Lung (tissue), 17 donors: ENCODE measurements at places on chromosomes 3 and 15.

DNA sequence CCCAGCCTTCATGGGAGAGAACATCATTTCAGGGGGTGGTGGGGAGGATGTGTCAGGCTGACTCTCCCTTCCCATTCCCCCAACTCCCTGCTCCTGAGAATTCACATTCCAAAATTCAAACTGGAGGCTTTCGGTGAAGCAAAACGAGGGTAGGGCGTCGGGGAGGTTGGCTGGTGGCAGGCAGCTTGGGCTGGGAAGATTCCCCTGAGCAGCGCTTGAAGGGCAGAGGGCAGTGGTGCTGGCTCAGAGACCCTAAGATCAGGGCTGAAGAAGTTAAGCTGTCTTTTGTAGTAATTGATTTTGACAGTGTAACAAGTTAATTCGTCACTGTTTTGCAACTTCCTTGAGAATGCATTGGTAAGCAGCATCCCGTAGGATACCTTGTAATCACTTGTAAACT is 187.8 kb downstream of the RAB11A start:
- DNase-seq: peak; percentile 33

DNA sequence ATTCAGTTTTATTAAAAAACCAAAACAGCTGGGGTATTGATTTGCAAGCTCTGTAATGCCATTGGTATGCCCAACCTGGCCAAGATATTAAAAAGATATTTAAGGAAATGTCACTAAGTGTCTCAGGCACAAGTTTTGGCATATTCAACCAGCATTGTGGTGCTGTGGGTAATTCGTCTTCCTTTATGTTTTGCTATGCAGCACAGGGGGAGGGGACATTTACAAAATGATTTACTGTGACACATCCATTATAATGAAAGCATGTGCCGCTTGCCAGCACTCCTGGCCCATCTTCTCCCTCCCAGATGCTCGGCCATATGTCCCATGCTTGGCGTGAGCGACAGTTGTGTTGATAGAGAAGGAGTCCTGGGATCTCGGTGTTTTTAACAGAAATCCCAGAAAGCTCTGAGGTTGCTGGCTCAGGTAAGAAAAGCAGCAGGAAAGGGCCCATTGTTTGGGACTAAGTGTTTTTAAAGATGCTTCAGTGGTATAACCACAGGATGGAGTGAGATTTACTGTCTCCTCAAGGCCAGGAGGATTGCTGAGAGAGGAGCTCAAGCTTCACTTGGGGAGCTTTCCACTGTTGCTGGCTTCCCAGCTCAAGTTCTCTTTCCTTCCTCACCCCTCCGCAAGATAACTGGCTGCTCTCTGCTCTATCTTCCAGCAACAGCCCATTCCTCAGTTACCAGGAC is 158.2 kb upstream of the TSC22D2 start:
- DNase-seq: no peak

- DNase-seq: no peak
Observed at GRCh38 chr3:60772584-60772983, 478.7 kb downstream of the FHIT start.

GRCh38 chr15:88638626-88639372 is at the start of gene ISG20:
Gene ISG20 (plus strand): TSS chr15:88639016. CDS start chr15:88639367, 351 bp downstream.
- DNase-seq: peak; percentile 88

DNA sequence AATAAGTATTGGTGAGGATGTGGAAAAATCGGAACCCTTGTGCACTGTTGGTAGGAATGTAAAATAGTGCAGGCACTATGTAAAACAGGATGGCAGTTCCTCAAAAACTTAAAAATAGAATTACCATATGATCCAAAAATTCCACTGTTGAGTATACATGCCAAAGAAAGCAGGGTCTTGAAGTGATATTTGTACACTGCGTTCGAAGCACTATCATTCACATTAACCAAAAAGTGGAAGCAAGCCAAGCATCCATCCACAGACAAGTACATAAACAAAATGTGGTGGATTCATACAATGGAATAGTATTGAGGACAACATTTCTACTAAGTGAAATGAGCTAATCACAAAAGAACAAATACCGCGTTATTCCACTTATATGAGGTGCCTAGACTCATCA is 200.7 kb downstream of the TJP1 start:
- DNase-seq: peak; percentile 62

- DNase-seq: no peak
Observed at GRCh38 chr3:187758318-187758955, 13.2 kb upstream of the BCL6 start.

DNA sequence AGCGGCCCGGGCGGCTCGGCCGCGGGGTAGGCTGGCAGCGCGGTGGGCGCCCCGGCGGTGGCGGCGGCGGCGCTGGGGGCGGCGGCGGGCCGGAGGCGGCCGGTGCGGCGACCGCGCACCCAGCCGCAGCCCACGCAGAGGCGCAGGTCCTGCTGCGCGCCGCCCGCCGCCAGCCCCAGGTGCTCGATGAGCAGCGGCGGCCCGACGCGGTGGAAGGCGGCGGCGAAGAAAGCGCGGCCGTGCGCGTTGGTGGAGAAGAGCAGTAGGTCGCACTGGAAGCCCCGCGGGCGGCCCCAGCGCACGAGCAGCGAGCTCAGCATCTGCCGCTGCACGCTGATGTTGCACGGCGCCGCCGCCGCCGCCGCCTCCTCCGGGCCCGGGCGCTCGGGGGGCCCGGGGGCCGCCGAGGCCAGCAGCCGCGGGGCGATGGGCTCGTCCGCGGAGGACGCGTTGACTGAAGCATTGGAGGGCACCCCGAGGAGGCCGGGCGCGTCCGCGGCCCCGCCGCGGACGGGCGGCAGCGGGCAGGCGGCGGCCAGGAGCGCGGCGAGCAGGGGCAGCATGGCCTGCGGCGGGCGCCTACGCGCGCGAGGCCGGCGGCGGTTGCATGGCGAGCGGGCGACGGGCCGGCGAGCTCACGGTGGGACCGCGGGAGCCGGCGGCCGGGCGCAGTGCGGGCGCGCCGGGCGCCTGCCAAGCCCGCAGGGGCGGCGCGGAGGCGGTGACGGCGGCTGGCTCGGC is 452 bp downstream of the TMEM158 start:
- peak; percentile 27 for DNase-seq

GRCh38 chr3:55122312-55122711 is 194.5 kb upstream of the LRTM1 start:
- DNase-seq: no peak

DNA sequence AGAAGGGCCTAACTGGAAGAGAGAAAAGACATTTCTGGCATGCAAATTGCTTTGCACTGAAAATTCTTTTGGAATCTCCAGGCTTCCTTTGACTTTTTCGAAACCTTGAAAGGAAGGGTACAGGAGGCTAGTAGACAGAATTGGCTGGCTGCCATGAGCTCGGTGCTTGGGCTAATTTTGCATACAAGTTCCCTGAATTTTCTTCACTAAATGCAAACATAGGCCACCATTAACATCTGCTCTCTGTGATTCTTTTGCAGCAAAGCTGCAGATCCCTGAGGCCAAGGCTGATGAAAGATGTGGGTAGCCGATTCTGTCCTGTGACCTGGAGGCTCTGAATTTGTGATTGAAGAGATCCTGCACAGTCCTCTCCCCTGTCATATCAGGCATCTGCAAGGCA is 247.8 kb upstream of the MCTP2 start:
- DNase-seq: peak; percentile 47

GRCh38 chr3:25751725-25752124 is 31.5 kb downstream of the NGLY1 start:
- DNase-seq: peak; percentile 30

GRCh38 chr3:151002003-151002981 is 29.8 kb upstream of the CLRN1 start:
- no peak for DNase-seq

DNA sequence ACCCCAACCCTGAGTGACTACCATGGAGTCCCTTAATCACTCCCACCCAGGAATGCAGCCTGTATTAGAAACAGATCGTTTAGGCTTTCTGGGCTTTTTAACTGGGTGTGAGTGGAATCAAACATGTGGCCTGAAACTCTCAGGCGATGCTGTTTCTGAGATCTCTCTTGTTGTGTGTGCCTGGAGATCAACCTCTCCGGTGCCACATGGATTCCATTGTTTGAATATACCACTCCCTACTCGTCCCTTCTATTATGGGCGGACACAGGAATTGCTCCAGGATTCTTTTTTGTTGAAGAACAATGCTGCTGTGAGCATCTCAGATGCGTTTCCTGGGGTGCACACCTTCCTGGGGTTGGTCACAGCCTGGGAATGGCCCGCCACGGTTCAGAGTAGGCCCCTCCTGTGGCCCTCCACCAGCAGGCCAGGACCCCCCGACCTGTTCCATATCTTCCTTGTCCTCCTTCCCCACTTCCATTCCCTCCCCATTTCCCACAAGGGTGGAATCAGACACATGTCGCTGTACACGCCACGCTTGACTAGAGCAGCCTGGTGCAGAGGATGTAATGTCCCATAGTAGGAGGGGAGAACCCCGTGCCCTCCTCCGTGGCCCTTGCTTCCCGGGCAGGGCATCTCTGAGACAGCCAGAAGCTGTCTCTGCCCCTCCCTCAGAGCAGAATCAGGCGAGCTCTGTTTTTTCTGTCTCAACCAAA is 36.4 kb upstream of the PRR23E start:
- DNase-seq: no peak

- no peak for DNase-seq
Observed at GRCh38 chr15:80564056-80564455, 131.1 kb upstream of the ABHD17C start.

GRCh38 chr3:137294839-137295238 is 337.1 kb downstream of the IL20RB start:
- DNase-seq: no peak

- no peak for DNase-seq
Observed at GRCh38 chr3:159923956-159924355, 64.7 kb upstream of the IL12A start.

- no peak for DNase-seq
Observed at GRCh38 chr3:29195056-29195455, 85.8 kb upstream of the RBMS3 start.

DNA sequence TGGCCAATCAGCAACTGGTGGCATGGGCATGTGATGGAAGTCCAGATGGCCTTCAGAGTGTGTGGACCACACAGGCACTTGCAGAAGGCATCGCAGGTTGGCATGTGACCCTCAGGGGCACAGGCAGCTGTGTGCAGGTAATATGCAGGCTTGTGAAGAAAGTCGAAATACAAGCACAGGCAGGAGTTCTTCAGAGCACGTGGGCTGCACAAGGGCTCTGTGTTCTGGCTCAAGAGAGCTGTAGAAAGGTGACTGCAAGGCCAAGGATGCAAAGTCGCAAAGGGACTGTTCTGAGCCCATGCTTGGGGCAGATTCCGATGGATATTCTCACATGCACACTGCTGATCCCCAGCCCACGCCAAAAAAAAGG is 8.3 kb downstream of the LRRC2 start:
- DNase-seq: peak; percentile 13

DNA sequence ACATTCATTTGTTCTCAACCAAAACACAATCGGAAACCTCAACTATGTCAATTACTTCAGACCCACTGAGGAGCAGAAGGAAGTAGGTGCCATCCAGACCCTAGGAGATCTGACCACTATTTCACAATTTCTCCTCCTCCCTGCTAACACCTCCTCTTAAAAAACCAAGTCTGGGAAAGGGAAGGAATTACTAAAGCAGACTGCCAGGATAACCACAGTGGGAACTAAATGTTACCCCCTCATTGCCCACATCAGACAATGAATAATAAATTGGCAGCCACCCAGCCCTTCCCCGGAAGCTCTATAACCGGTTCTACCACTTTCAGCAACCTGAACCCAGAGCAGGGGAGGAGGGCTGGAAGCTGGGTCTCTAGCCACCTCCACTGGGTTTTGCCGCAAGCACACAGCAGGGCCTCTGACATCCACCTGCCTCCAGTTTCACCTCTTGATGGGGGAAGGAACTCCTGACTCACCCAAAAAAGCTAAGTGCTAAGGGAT is 17.6 kb downstream of the C15orf62 start:
- peak; percentile 81 for DNase-seq

DNA sequence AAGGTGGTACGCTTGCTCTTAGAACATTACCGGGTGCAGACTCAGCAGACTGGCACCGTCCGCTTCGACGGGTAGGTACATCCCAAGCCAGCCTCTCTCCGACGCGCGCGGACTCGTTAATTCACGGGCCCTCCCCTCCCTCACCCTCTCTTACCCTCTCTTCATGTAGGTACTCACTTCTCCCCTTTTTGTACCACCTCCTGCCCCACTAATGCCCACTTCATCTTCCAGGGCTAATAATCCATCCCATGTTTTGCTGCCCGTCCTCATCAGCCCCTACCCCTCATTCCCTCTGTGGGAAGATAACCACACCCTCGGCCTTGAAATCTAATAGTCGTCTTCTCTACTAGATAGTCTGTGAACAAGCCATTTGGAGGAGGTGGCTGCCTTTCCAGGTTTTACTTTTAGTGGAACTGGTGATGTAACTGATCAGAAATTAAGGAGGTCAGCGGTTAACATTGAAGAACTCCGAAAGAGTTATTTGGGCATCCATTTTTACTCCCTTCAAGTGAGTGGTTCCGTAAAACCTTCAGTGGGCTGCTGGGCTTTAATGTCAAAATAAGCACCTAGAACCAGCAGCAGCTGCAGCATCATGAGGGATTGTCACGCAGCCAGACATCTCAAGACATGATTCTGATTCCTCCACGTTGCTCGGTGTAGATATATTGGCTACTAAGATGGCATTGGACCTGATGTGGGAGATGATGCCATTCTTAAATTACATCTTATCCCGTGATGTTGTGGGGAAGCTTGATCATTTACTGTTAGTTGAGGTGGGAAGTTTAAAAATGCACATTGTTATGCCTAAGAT is 1.3 kb downstream of the FEM1B start:
- peak; percentile 42 for DNase-seq

DNA sequence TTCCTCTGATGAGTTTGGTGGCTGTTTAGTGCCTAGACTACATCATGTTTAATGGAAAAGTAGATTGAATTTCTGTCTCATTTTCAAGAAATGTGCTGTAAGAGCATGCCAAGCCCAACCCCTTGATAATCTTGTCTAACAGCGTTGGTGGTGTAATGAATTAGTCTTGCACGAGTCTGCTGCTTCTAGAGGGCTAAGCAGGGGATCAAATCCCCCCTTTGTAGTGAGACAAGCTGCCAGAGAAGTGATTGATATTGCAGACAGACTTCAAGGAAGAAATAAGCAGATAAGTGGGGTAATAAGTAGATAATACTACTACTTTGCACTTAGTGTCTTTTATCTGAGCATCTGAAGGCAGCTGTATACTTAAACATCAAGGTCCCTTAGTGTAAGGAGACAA is 141.4 kb downstream of the TP63 start:
- DNase-seq: no peak

DNA sequence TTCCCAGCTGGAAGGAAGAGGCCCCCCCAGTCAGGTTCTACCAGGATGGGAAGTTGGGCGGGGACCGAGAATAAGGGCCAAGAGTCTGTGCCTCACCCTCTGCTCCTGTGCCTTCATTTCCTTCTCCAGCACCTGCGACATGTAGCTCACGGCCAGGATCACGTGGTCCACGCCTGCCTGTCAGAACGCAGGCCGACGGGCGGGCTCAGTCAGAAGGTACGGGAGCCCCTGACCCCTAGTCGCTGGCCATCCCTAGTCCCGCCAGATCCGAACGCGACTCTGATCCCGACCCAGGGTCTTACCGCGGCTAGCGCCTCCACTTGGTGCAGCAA is 489 bp downstream of the GMPPB start:
- DNase-seq: peak; percentile 51

DNA sequence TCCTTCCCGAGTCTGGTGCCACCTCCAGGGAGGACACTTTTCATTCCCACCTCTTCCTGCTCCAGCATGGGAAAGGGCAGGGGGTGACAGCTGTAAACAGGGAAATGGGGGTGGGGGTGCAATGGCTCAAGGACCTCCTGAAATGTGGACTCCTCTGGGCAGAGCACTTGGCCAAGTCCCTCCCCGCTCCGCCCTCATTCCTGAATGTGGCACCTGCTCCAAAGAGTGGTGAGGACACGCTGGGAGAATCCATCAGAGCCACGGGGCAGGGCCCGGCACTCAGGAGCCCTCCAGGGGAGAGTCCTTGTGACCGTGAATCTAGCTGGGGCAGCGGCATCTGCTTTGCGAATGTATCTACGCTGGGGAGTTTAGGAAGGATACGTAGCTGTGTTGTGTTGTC is 11.1 kb upstream of the LINGO1 start:
- no peak for DNase-seq
